Activated T-helper 1 cell treated with anti-CD3 and anti-CD28 coated beads, Interleukin-12 subunit alpha, Interleukin-12 subunit beta, Interleukin-2, Interleukin-4 antibody, amounts not matched to agents 30 ng/mL and 10 ng/mL and 1 ng/mL, durations not matched to agents 14 hours and 24 hours and 36 hours (primary cell): ENCODE measurements at places on chromosomes 16 and 17. TPM values are rescaled to one million over a fixed set of nuclear protein-coding genes. Genes with fewer than 3 reads are reported as not detected.

The KAT2A gene
- total RNA-seq: 70.8 and 76.9 TPM in 2 replicates

The HBA2 gene
- total RNA-seq: 0.57 and 0.59 TPM in 2 replicates

GRCh38 chr17:27598337-27599050, 32.5 kb upstream of the LGALS9 start:
- H3K4me3 ChIP-seq: no peak overlapping the region
- H3K4me1 ChIP-seq: peaks cover 50% of the 10 kb centered on the region
- no peak for DNase-seq
- H3K27me3 ChIP-seq: no peaks in the 10 kb centered on the region
- H3K27ac ChIP-seq: no peak overlapping the region
- H3K36me3 ChIP-seq: peaks cover 42% of the 10 kb centered on the region

GRCh38 chr17:80005360-80006338, 30.0 kb downstream of the TBC1D16 start:
- H3K4me3 ChIP-seq: no peak overlapping the region
- peaks cover 1% of the 10 kb centered on the region for H3K27me3 ChIP-seq
- DNase-seq: peak; percentile 22

GRCh38 chr17:77379832-77380231, 239.1 kb downstream of the SEC14L1 start:
- no peak overlapping the region for H3K4me3 ChIP-seq
- peaks cover 82% of the 10 kb centered on the region for H3K4me1 ChIP-seq
- H3K27me3 ChIP-seq: no peaks in the 10 kb centered on the region

DNA sequence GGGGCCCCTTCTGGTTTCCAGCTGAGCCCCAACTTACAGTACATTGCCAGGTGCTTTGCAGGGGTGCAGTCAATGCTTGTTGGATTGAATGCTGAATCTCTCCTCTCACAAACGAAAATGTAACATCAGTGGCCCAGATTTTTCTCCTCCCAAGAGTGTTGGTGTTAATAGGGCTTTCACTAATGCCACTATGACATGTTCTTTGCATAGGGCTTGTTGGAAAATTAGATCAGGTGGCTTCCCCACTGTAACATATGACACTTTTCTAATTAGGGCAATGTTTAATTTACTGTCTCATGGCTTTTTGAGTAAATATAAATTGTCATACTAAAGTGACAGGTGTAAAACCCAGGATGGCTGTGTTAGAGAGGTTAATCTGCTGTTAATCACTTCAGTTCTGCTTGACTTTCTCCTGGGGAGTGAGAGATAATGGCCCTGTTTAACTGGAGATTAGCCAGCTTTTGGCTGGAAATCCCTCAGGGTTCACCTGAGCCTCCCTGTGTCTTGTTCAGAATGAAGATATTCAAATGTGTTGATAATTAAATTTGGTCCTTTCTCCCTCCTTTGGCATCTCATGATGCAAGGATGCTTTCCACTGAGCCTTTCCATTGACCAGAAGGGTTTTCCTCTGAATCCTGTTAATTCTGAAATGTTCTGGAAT, 502.3 kb downstream of the RBFOX1 start:
- H3K4me1 ChIP-seq: no peaks in the 10 kb centered on the region
- H3K27me3 ChIP-seq: no peaks in the 10 kb centered on the region
- DNase-seq: no peak
- no peak overlapping the region for H3K4me3 ChIP-seq
